ENCODE measurements at places on chromosomes 1 and 21. TPM values are rescaled to one million over a fixed set of nuclear protein-coding genes. Genes with fewer than 3 reads are reported as not detected.

DNA sequence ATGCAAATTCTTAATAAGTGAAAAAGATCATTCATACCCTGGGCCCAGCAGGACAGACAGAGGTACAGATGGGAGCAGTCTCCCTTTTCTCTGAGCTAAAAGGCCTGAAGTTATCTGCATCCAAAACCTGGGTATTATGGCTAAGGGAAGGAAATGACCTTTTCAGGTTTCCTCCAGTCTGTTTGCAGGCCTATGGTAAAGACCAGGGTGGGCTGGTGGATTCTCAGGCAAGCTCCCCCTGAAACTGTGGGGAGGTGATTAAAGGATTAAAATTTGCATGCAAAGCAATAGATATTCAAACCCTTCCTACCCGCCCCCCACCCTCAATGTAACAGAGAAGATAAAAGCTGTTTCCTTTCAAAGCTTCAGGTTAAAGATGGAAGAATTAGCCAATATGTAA, 471.8 kb upstream of the RUNX1 start:
- DNase-seq, result no peak

- DNase-seq, result no peak
These were observed 219.3 kb downstream of the ST6GALNAC3 start for GRCh38 chr1:76293831-76294230.

GRCh38 chr1:8364528-8365442, 46.9 kb downstream of the SLC45A1 start:
- no peak for DNase-seq

DNA sequence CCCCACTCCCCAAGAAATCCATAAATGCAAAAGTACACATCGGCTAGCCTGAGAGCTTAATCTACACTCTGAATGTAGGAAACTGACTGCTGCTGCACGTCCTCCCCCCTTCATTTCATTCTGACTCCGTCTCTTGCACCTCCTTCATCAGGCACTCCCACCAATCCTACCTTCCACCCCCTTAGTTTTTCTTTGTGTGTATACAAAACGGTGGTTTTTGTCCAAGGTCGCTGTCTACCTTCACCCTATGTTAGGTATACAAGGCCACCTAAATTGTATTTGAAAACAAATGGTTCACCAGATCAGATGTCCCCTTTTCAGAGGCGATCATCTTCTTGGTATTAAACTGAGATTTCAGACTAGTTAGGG, 1.9 kb downstream of the WDR26 start:
- no peak for DNase-seq

DMBX1 gene
- total RNA-seq, result not detected
